Hepatic stellate cell (primary cell): ENCODE measurements at places on chromosomes 1 and 21.

- DNase-seq = no peak
These were observed 26.3 kb downstream of the KCNN3 start for GRCh38 chr1:154843636-154844296.

DNA sequence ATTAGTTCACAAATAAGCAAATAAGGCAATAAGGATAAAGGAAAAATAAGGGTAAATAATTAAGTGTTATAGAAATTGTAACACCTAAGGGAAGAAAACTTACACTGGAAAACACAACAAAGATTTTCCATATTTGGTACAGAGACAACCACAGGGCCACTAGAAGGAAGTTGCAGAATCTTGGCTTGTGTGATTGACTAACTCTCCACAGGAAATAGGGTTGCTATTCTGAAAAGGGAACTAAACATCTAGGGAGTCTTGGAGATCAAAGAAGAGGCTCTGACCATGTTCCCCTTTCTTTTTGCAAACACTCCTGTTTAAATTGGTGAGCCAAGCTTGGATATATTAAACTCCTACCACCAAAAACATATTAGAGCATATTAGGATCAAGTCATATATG is 59.1 kb downstream of the APCS start:
- DNase-seq = no peak

DNA sequence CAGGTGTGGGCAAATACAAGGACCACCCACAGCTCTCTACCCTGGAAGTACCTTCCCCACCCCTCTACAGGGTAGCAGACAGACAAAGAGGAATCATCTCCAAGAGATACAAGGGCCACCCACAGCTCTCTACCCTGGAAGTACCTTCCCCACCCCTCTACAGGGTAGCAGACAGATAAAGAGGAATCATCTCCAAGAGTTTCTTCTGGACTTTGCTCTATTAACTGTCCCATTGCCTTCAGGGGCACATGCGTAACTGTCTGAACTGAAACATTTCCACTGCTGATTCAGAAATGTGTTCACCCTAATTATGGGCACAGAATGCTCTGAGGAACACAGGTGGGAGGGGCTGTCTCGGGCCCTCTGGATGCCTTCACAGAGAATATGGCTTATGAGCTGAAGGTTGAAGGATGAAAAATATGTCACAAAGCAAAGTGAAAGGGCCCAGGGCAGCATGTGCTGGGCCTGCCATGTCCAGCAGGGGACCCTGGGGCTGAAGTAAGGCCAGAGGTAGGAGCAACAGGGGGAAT is 43.9 kb downstream of the ZNF281 start:
- DNase-seq = no peak

- no peak for DNase-seq
These were observed 88.6 kb upstream of the PLXNA2 start for GRCh38 chr1:208332774-208333126.

- DNase-seq = no peak
These were observed 19.4 kb upstream of the LRRC53 start for GRCh38 chr1:74531796-74532195.

GRCh38 chr1:7220007-7220406 is 434.8 kb downstream of the CAMTA1 start:
- no peak for DNase-seq

DNA sequence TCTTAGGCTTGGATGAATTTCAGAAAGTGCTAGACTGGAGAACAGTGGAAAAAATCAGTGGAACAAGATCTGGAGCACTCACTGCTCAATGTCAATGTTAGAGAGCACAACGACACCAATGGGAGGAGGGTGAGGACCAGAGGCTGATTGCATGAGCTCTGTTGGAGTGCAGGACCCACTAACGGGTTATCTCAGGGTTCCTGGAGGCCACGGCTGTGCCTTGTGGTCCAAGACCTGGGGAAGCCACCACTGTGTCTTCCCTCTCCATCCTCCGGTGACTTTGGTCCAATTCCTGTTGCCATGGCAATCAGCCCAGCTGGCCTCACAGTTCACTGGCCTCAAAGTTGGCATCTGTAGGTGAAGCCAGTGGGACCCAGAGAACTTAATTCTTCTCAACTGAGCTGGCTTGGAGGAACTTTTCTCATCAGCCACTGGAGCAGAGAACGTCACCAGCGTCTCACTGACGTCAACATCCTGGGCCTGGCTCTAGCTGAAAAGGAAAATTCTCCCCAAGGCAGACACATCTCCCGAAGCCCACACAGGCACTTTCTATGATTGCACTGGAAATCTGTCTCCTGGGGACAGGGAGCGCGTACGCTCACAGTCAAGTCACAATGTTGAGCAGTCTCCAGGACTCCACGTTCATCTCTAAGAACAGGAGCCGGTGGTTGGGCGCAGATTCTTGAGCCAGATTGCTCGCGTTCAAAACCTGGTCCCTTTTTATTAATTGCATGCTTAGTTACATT is 21.9 kb upstream of the GPR157 start:
- no peak for DNase-seq

- DNase-seq = no peak
These were observed 3.6 kb downstream of the ADGRL2 start for GRCh38 chr1:81804312-81804711.

GRCh38 chr1:97308131-97308530 is 586.5 kb downstream of the PTBP2 start:
- no peak for DNase-seq

DNA sequence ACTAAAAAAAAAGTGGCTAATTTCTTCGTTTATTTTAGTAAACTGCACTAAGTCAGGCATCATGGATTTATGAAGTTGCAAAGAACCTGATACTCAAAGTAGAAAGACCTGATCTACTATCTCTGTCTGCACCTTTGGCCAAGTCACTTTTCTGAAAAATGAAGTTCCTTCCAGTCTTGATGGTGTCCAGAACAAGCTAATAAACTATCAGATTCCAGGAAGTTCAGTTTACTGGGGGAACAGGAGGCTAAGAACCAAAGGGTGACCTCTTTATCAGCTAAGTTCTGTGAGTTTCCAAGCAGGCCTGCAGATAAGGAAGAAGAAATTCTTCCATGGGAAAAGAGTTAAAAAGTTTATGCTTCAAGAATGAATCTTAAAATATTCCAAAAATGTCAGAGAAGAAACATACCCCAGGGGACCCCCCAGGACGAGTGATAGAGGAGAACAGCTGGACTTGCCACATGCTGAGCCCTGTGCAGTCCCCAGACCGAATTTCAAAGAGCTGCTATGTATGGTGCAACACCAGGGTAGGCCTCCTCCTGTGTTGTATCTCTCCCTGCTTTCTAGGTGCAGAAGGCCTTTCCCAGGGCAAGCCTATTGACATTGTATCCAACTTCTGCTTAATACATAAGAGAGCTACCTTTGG is 72.8 kb upstream of the FGGY start:
- no peak for DNase-seq

DNA sequence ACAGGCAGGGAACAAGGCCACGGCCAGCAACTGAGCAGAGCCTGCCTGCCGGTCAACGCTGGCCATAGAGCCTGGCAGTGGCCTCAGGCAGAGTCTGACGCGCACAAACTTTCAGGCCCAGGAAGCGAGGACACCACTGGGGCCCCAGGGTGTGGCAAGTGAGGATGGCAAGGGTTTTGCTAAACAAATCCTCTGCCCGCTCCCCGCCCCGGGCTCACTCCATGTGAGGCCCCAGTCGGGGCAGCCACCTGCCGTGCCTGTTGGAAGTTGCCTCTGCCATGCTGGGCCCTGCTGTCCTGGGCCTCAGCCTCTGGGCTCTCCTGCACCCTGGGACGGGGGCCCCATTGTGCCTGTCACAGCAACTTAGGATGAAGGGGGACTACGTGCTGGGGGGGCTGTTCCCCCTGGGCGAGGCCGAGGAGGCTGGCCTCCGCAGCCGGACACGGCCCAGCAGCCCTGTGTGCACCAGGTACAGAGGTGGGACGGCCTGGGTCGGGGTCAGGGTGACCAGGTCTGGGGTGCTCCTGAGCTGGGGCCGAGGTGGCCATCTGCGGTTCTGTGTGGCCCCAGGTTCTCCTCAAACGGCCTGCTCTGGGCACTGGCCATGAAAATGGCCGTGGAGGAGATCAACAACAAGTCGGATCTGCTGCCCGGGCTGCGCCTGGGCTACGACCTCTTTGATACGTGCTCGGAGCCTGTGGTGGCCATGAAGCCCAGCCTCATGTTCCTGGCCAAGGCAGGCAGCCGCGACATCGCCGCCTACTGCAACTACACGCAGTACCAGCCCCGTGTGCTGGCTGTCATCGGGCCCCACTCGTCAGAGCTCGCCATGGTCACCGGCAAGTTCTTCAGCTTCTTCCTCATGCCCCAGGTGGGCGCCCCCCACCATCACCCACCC is at the start of gene TAS1R3:
Gene TAS1R3, plus strand, starts transcription at position 213 of the 898 bp plus-strand sequence. Its CDS starts 66 bp downstream, at position 279.
- no peak for DNase-seq

GRCh38 chr1:14970115-14970798 is 183.3 kb upstream of the TMEM51 start:
- peak; percentile 90 for DNase-seq

DNA sequence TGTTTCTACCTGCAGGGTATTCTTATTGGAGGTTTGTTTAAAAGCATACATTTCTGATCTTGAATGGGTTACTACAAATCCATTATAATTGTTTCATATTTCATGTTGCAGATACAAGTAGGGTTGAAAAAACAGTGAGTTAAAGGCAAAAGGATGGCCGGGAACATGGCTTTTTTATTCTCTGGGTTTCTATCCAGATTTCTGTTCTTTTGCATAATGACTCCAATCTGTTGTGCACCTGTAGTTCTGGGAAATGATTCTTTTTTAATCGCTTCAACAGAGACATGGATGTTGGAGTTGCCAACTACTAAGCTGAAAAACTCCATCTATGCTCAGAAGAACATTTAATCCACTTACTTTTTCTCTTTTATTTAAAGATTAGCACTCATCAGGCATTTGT is 2.7 kb upstream of the ADAMTS1 start:
- DNase-seq = no peak

DNA sequence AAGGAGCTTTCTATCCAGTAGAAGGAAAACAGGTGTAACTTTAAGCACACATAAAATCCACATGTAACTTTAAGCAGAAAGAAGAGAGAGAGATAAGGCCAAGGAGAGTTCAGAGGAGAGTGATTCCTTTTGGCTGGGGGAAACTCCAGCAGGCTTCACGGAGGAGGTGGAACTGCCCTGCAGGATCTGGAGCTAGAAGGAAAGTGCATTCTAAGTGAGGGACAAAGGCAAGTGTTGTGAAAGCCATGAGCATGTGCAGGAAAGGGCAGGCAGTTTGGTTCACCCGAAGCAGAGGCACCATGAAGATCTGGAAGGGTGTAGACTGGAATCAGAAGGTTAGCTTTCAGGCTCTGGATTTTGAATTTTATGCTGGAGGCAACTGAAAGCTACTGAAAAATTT is 46.3 kb downstream of the GADD45A start:
- DNase-seq = no peak

DNA sequence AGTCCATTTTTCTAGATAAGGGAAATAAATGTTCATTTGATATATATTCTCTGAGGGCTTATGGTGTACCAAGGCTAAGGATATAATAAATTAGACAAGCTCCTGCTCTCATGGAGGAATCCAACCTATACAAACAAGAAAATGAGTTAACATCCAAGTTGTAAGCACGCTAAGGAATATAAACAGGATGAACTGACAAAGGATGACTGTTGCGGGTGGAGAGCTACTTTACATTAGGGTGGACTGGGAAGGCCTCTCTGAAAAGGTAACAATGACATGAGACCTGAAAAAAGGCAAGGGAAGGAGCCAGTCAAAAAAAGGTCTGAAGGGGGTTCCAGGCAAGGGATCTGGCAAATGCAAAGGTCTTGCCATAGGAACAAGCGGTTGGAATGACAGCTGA is 3.1 kb downstream of the BCAR3 start:
- DNase-seq = no peak

DNA sequence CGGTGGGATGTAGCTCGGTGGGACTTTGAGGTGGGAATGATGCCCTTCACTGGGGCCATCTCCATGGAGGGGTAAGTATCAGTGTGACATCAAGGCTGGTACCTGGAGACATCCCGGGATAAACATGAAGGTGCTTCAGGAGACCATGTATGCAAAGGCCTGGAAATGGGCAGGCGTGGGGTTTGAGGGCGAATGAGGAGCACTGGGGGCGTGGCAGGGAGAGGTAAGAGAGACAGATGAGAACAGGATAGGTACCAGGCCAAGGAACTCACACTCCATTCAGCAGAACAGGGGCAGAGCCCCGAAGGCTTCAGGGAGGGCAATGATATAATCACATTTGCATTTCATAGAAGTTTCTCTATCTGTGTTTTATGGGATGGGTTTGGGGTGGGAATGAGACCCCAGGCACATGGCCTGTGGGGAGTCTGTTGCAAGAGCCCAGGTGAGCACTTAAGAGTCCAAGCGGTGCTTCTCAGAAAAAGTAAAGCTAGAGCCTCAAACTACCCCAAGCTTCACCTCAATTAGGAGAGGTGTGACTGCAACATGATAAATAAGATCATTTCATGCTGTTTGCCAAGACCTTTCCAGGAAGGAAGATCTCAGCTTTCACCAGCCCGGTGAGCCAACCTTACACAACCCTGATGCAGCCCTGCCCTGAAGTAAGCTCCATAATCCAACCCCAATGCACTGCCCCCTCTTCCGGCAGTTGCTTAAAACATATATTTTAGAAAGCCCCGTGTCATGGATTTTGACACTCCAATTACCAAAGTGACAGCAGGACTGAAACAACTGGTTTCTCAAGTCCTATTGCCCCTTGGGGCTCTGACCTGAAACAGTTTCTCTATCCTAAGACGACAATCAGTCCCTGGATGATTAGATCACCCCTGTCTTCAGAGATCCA is 7.4 kb downstream of the S100A9 start:
- DNase-seq = no peak

GRCh38 chr1:8016895-8017241 is 9.2 kb downstream of the ERRFI1 start:
- DNase-seq = no peak

DNA sequence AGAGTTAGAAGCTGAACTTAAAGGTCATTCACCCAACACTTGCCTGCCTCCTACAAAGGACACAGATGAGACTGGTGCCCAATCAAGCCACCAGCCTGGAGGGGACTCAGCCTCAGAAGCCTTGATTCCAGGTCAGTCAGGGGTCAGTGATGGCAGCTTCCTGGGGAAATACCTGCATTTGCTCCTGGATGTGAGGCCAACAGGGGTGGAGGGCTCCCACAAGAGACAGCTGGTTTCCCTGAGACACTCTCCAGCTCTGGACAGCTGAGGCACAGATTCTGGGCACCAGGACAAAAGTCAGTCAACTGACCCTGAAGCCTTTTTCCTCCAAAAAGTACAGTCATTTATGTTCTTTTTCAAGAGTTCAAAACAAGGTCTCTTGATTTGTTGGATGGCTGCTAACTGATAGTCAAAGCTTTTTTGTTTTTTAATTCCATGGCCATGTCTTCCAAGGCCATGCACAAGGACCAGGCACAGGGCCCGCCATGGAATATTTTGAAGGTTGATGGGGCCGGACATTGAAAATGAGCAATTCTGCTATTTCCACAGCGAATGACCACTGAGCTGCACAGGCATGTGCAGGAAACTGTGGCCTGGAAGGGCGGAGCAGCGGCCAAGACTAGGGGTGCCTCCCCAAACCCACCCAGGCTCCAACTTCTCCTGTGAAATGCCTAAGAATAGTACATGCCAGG is 1.8 kb downstream of the C2CD2 start:
- no peak for DNase-seq

GRCh38 chr1:54795356-54795665 is 5.8 kb downstream of the TTC22 start:
- DNase-seq = peak; percentile 37
